ENCODE measurements at places on chromosomes 4 and X.

DNA sequence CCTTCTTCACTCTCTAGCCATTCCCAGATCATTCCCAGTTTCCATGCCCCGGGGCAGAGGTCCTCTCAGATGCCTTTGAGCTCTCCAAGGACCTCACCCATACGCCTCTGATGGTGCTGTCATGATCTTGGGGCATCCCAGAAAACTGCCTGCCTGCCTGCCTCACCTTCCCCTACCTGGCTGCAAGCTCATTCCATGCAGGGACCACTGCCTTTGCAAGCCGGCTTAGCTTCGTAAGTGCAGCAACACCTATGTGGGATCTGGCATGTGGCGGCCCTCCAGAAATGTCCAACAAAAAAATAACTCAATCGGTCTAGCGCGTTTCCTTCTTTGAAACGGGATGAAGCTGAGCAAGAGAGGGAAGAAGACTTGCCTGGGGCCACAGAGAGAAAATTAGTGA lies 53.0 kb downstream of the C4orf50 start:
- no peak for DNase-seq

DNA sequence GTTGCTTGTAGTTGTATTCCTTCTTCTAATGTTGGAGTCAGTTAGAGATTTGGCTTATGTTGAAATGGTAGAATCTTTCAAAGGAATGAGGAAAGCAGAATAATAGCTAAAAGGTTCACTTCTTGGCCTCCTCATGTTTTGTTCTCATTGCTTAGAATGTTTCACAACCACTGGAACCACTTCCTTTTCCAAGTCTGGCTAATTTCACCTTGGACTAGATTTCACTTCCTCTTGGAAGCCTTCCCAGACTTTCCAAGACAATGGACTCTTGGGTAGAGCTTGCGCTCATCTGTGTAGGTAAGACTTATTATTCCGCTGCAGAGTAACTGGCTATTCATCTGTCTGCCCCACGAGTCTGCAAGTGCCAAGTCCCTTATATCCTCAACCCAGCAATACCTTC lies 8.3 kb downstream of the SPATA18 start:
- peak; percentile 62 for DNase-seq

- no peak for DNase-seq
Observed at GRCh38 chr4:2866891-2867290, 23.2 kb downstream of the ADD1 start.

- DNase-seq: no peak
Observed at GRCh38 chr4:56215901-56216300, 171.4 kb downstream of the AASDH start.

DNA sequence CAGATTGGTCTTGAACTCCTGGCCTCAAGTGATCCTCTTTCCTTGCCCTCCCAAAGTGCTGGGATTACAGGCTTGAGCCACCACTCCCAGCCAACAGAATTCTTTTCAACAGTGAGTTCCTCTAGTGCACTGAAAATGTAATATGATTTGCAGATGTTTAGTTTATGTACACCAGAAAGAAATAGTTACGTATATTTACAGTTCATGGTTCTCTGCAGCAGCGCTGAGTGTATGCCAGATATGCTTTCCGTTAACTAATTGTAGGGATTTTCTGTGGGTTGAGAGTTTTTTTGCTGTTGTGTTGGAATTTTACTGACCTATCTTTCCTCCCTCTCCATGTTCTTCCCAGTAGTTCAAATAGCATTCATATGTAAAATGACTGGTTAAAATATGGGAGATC lies 44.0 kb downstream of the GAB1 start:
- no peak for DNase-seq

- DNase-seq: no peak
Observed at GRCh38 chr4:113433536-113434246, 327.8 kb downstream of the CAMK2D start.

DNA sequence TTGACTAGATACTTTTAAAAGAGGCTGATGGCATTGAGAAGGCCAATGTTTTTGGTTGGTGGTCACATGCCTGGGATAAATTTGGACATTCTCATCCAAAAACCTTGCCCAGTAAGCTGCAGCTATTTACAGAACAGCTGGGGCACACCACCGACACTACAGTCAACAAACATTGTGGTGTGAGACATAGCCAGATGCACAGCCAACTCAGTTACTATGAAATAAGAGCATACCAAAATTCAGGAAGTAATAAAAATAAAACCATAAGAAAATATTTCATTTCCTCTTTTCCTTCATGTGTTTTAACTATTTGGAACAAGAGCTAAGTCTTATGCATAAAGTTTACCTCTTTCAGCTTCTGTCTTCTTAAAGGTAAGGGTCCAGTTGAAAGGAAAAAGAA lies 8.8 kb downstream of the PPM1K start:
- DNase-seq: no peak

- no peak for DNase-seq
Observed at GRCh38 chr4:103105558-103106356, 6.1 kb upstream of the BDH2 start.

DNA sequence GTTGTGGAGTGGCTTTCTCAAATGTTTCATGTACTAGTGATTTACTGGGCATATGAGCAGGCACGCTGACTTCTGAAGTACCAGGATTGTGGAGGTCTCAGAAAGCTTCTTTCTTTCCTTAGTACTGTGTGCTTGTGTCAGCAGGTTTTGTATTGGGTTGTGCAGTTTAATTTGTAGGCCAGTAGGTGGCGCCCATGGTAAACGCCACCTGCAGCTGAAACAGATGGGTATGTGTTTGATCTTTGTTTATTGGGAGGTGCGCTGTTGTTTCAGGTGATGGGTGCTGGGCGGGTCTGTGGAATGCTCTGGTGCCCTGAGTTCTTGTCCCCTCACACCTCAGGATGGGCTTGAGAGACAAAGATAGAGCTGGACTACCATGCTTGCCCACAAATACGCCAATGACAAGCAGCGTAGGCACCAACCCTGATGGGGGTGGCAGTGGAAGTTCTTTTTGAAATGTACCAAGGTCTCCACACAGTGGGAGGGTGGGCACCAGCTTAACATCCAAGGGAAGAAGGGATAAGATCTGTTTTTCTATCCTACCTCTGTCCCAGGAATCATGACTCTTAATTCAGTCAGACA lies 141.5 kb downstream of the RPS6KA6 start:
- DNase-seq: no peak

- no peak for DNase-seq
Observed at GRCh38 chr4:100278567-100278966, 88.3 kb upstream of the DDIT4L start.

DNA sequence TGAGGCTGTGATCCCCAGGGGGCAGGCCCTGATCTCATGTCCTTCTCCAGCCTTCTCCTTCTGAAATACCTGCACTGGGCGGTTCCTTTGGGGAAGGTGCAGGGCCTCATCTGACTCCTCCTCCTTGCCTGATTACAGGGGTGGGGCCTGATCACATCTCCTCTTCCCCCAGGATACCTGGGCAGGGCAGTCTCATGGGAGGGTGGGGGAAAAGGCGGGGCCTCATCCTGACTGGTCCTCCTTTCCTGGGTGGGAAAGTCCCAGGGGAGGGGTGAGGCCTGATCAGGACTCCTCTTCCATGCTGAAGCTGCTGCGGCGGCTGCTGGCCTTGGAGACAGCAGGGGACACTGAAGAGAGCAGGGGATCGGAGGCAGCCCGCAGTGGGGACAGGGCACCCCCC lies 13.3 kb downstream of the TFE3 start:
- peak; percentile 77 for DNase-seq

GRCh38 chr4:24729119-24729730 lies 66.1 kb upstream of the SOD3 start:
- no peak for DNase-seq

GRCh38 chrX:136496186-136496763 lies 1.1 kb upstream of the HTATSF1 start:
- DNase-seq: no peak

DNA sequence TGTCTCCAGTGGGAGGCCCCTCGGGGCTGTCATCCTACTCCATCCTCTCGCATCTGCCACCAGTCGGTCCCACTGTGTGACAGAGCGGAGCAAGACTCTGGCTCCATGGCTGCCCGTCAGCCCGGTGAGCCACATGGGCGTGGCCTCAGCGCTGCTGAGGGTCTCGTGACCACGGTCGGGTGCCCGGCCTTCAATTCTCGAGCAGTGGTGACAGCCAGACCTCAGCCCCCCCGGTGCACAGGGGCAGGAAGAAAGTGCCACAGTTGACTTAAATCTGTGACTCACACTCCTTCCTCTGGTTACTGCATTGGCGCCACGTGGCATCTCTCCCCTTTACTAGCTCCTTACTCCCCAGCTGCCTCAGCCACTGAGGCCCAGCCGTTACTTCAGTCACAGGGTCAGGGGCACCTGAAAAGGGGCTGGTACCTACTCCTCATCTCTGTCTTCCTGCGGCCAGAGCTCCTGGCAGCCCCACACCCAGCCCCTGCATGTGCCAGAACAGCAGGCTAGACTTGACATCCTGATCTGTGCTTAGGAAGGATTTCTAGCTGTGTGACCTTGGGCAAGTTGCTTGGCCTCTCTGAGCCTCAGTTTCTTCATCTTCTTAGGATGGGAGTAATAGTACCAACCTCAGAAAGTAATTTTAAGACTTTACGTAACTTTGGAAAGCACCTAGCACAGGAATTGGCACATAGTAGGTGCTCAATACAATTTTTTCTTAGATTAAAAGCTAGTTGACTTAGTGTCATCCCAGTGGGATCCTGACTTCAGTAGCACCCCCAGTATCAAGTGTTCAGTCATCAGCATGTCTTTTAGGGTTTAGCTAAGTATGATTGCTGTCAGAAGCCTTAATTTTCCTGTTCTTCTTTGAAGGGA lies 66.1 kb downstream of the TNIP2 start:
- no peak for DNase-seq

GRCh38 chr4:121307445-121308327 lies 73.1 kb downstream of the QRFPR start:
- DNase-seq: peak; percentile 65

DNA sequence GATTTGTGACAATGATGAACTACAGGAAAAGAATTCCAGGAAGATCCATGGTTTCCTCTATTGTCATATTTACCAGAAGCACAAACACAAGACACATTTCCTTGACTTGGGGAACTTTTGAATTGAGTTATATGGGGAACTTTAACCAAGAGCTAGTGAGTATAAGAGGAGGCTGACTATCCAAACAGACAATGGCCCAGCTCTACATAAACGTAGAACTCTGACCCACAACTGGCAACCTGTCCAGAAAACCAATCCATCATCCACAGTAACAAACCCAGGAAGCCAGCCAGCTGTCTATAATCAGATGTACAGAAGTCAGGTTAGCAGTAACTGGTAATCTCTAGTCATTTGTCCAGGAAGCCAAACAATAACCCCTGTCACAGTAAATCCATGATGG lies 167.0 kb upstream of the CPEB2 start:
- DNase-seq: no peak

DNA sequence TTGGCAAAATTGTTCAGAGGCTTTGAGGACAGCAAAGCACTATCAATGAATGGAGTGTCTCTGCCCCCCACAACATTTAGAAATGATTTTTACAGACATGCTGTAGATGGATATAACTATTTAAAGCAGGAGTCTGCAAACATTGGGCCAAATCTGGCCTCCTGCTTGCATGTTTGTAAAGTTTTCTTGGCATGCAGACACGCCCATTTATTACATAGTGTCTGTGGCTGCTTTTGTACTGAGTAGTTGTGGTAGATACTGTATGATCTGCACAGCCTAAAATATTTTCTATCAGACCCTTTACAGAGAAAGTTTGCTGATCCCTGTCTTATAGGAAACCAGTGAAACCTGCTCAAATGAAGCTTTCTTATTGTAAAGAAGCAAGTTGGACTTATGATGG lies 45.5 kb upstream of the PHEX start:
- DNase-seq: no peak

DNA sequence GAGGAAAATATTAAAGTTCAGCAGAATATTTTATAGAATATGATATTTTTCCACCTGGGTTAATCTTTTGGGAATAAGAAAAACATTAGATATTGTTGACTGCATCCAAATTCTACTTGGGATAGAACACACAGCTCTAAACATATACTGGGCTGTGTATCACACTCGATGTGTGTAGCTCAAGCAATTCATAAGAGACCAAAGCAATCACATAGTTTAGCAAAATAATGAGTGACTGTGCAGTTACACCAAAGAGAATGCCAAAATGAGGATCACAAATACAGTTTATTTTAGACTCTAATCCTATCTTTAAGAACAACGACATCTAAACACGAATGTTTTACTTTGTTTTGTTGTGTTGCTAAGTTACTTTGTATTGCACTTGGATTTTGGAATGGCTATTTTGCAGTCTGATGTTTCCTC lies 101.2 kb downstream of the CBR4 start:
- no peak for DNase-seq

DNA sequence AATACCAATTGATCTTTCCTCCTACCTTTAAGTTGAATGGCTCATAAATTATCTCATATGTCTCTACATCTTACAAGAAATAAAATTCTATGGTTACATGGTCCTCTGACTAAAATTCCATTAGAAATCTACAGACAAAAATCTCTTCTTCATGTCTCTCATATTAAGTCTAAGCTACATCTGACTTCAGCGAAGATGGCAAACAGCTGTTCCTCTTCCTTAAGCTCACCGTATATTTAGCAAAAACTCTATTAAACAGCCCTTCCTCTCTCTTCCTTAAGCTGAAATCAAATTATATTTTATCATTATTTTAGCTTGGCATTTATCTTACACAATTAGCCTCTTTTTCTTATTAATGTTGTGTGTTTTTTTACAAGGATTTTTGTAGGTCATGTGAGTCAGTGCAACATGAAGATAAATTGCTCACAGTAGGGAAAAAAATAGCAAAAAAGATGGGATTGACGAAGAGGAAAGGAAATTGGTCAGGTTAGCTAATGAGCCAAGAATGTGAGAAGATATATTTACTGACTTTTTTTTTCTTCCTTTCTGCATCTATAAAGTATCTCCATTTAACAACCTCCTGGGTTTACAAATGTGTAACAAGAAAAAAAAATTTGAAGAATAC lies 2412.8 kb downstream of the ARAP2 start:
- no peak for DNase-seq

DNA sequence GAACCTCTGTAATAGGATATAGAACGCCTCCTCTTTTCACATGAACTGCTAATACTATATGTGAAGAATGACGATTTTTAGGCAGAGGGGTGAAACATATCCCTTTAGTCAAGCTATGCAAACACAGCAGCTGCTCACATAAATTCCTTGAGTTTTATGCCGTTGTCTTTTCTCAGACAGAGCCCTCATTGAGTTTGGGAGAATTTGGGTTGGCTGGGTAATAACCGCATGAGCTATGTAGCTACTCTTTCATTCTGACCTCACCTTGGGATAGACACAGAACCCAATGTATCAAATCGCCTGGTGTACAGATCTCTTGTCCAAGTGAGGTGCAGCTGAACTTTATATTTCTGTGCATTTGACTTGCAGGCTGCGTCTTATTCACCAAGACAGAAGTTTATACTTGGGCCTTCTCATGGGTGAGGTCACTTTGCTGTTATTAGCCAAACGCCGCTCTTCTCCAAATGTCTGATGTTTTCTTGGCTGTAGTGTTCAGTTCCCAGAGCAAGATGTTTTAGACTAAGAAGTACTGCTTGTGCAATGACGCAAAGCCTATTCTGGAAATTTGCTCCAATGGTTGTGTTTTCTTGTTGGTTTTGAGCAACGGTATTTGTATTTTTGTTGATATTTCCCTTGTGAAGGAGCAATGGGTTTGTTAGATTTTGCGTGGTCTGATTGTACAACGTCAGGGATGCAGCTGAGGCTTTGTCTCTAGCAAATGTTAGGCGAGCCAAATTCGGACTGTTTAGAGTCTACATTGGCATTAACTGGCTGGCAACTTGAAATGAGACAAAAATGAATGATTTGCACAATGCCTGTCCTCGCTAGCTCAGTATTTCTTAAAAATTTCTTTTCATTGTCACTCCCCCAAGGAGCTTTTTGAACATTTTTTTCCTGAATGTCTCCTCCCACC lies 11.2 kb upstream of the SPARCL1 start:
- DNase-seq: no peak

GRCh38 chr4:17722356-17722700 lies 59.1 kb downstream of the FAM184B start:
- DNase-seq: no peak
